ENCODE measurements at places on chromosomes 1 and 21.
A peak's percentile ranks its signal among the peaks of the same experiment; 100 is the strongest.

DNA sequence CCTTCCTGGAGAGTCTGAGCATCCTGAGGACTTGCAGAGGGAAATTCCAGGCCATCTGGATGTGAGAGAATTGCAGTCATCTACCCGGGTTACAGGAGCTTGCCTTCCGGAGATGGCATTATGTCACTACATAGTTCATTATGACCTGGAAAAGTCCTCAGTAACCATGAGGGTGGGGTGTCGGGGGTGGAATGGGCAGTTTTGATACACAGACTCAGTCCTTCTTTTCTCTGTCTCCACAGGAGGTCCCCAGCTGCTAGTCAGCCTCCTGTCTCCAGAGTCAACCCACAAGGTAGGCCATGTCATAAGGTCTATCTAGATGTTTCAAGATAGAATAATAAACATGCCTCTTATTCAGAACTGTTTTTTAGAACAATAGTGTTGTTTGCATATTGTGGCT is 268.2 kb upstream of the SGIP1 start:
- DNase-seq, result no peak

GRCh38 chr1:37420456-37420855 is 53.9 kb upstream of the ZC3H12A start:
- DNase-seq, result no peak

- DNase-seq, result no peak
These were observed 28.5 kb upstream of the SERBP1 start for GRCh38 chr1:67458663-67459062.

- peak; percentile 2 for DNase-seq
These were observed 284.5 kb downstream of the DSCAM start for GRCh38 chr21:40562242-40563002.

- DNase-seq, result no peak
These were observed 20.6 kb downstream of the NPR1 start for GRCh38 chr1:153698923-153699714.

DNA sequence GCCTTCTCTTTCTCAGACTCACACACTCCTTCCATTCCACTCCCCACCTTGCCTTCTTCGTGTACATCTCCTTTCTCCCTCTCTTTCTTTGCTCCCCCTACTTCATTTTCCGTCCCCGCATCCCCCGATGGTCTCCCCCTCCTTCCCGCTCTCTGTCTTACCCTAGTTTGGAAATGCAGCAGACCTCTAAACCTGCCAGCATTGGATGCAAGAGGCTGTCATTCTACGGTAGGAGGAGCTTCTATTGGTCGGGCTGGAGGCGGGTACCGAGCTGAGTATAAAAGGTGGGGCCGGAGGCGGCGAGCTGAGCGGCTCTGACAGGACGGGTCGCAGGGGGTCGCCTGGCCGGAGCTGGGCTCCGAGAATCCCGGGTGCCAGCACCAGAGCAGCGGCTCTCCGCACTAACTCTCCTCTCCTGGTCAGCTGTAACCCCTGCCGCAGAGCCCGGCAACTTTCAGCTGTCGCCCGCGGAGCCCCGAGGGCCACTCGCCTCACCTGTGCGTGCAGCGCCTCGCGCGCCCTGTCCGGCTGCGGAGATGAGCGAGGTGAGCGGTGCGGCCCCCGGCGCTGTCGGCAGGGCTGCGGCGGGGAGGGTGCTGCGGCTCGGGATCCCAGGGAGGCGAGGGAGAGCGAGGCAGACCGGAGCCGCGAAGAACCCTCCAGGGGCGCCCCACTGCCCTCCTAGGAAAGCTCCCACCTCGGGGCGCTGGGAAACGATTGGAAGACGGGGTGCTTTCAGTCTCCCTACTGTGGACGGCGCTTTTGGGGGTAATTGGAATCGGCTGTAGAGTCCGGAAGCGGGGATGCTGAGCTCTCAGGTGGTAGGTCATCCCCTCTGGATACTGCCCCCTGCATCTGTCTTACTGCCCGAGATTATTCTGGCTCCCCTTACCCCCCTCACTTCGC is at the start of gene PCP4L1:
Gene PCP4L1, plus strand, starts transcription at position 307 of the 906 bp plus-strand sequence. Its CDS starts 230 bp downstream, at position 537.
- peak; percentile 23 for DNase-seq

- DNase-seq, result no peak
These were observed 129.2 kb downstream of the PSMG1 start for GRCh38 chr21:39054066-39054465.

- DNase-seq, result peak; percentile 17
These were observed at the start of gene RHOC for GRCh38 chr1:112706505-112707220. TSS of gene RHOC (minus strand) at chr1:112707127. CDS start at chr1:112703799, 3,328 bp downstream.

GRCh38 chr21:25457411-25457810 is 149.9 kb downstream of the MRPL39 start:
- no peak for DNase-seq

- DNase-seq, result peak; percentile 84
These were observed 3.1 kb upstream of the P3R3URF start for GRCh38 chr1:46179138-46180081.

DNA sequence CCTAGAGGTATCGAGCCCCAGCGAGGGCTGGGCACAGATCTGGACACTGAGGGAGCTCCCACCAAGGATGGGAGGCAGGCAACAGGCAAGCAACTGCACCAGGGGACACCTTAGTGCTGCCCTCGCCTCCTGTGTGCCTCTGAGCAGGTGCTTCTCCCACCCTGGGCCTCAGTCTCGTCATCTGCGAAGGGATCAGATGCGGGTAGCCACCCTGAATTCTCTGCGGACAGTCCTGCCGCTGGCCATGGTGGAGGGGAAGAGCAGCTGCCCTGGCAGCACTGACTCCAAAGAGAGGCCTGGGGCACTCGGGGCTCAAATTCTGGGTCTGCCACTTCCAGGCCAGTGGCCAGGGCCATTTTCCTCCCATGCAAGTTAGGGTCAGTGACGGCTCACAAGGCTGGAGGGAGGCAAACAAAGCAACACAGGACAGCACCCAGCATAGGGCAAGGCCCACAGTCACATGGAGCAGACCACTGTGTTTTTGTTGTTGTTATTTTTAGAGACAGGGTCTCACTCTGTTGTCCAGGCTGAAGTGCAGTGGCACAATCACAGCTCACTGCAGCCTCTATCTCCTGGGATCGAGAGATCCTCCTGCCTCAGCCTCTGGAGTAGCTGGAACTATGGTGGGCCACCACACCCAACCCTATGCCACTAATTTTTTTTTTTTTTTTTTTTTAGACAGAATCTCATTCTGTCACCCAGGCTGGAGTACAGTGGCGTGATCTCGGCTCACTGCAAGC is 7.1 kb upstream of the SDC3 start:
- DNase-seq, result no peak

GRCh38 chr1:2342384-2343022 is 48.9 kb downstream of the MORN1 start:
- DNase-seq, result no peak

GRCh38 chr1:43659212-43660166 is 9.5 kb downstream of the KDM4A start:
- no peak for DNase-seq

DNA sequence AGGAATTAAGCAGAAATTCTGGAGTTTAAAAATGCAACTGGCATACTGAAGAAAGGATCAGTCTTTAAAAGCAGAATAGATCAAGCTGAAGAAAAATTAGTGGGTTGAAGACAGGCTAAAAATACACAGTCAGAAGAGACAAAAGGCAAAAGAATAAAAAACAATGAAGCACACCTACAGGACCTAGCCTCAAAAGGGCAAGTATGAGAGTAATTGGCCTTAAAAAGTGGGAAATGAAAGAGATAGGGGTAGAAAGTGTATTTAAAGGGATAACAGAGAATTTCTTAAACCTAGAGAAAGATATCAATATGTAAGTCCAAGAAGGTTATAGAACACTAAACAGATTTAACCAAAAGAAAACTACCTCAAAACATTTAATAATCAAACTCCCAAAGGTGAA is 152.4 kb downstream of the GPATCH2 start:
- no peak for DNase-seq

DNA sequence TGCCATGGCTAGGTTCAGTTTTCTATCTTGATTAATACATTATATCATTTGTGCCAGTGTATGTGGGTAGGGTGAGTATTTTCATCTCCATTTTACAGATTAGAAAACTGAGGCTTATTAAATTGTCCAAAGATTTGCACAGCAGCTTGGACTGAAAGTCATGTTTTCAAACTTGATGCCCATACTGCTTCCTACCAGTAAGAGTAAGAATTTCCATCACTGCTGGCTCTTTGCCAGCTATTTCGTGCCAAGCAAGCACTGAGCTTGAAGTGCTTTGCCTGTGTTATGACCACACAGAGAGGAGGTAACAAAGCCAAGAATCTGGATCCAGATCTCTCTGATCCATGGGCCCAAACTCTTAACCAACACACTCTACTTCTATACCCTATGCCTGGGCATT is 295.0 kb downstream of the VAV3 start:
- peak; percentile 11 for DNase-seq

GRCh38 chr1:1630965-1631781 is 800 bp upstream of the MMP23B start:
- DNase-seq, result no peak

- DNase-seq, result no peak
These were observed 181.2 kb upstream of the ESRRG start for GRCh38 chr1:216904471-216904870.

- DNase-seq, result peak; percentile 16
These were observed 134.6 kb upstream of the ARHGEF16 start for GRCh38 chr1:3319874-3320245.

DNA sequence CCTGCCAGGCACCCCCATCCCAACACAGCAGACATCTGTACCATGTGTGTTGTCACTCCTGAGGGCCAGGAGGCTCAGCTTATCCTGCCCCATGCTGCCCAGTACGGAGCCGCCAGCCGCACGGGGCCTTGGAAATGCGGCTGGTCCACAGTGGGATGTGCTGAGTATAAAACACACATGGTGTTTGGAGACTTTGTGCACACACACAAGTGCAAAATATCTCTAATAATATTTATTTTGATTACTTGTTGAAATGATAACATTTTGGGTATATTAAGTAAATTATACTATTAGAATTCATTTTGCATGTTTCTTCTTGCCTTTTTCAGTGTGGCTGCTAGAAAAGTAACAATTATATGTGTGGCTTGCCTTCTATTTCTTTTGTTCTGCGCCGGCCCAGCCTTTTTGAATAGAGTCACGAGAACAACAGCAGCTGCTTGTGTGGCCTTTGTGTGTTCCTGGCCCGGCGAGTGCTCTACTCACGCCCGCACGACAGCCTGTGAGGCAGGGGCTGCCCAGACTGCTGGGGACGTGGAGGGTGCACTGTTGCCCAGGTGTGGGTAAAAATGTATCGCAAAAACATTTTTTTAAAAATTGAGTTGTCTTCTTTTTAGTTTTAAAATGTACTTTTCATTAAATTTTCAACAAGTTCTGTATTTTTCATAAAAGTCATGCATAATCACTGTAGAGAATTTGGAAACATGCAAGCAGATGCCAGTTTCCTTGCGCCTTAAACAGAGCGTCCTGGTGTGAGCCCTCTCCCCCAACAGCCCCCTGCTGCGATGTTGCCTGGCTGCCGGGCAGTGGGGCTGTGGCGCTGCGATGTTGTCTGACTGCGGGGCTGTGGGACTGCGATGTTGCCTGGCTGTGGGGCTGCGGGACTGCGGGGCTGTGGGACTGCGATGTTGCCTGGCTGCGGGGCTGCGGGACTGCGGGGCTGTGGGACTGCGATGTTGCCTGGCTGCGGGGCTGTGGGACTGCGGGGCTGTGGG is 35.5 kb downstream of the COQ8A start:
- DNase-seq, result peak; percentile 95

DNA sequence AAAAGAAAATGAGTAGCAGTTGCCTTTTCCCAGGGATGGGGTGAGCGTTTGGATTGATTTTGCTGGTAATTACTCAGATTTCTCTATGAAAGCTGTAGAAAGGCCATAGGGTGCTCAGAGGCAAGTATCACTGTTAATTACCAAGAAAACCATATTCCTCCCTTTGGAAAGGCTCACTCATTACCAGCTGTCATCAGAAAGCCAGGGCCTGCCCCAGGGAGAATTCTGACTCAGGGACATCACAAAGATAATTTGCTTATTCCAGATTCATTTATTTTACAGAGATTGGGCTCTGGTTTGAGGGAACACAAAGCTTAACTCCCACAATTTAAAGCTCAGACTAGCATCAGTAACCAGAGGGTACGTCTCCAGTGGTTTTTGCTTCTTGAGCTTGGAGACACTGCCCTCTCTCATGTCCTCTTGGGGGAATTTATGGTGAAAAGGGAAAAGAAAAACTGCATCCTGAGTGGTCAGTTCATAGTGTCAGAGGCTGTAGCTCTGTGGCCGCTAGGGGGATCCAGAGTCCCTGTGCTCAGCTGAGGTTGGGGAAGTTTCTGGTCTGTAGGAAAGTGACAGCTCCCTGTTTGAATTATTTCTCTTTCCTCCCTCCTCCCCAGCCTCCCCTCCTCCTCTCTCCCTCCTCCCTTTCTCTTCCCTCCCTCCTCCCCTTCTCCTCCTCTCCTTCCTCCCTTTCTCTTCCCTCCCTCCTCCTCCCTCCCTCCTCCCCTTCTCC is 204.3 kb downstream of the KCNJ6 start:
- peak; percentile 28 for DNase-seq

DNA sequence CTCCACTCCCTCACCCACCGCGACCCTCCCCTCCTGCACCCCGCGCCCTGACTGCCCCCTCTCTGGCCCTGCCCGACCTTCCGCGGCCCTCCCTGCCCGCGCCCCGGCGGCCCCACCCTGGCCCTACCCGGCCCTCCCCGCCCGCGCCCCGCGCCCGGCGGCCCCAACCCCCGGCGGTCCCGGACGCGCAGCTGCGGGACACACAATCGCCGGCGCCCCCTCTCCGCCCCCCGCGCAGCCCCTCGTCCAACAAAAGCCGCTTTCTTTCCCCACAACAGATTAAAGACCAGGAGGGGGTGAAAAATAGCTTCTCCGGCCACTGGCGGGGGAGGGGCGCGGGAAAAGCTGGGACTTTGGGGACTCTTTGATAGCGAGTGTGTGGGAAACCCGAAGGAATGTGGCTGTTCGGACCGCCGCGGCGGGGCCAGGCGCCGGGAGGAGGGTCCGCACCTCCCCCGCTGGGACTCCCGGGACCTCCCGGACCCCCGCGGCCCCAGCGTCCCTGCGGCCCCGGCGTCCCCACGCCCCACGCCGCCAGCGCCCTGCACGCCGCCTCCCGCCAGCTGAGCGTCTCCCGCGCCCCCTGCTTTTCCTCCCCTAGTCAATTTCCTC is 8.8 kb upstream of the ID3 start:
- DNase-seq, result no peak

DNA sequence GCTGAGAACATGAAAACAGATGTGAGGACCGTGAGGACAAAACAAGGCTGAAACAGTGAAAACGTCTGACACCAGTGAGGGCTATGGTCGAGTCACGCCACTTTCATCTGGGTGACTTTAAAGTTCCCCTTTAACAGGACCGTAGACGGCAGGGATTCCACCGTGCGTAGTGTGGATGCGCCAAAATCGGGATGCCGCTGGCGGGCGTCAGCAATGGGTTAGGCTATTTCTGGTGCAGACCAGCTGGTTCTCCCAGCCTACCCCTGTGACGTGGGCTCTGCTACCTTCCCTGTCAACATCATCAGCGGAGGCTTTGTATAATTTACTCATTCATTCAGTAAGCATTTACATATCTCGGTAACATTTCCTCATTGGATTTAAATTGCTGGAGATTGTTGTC is 246.6 kb upstream of the AJAP1 start:
- DNase-seq, result no peak

GRCh38 chr1:76257823-76258222 is 183.3 kb downstream of the ST6GALNAC3 start:
- peak; percentile 4 for DNase-seq

DNA sequence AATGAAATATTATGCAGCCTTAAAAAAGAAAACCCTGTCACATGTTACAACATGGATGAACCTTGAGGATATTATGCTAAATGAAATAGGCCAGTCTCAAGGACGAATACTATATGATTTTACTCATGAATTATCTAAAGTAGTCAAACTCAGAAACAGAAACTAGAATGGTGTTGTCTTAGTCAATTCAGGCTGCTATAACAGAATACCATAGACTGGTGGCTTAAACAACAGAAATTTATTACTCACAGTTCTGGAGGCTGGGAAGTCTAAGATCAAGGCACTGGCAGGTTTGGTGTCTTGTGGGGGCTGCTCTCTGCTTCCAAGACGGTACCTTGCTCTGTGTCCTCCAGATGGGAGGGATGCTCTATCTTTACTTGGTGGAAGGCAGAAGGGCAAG is 113.8 kb upstream of the DNAH14 start:
- no peak for DNase-seq
